ENCODE measurements at places on chromosomes 7 and 10. TPM values are rescaled to one million over a fixed set of nuclear protein-coding genes. Genes with fewer than 3 reads are reported as not detected.
A peak's percentile ranks its signal among the peaks of the same experiment; 100 is the strongest.

DNA sequence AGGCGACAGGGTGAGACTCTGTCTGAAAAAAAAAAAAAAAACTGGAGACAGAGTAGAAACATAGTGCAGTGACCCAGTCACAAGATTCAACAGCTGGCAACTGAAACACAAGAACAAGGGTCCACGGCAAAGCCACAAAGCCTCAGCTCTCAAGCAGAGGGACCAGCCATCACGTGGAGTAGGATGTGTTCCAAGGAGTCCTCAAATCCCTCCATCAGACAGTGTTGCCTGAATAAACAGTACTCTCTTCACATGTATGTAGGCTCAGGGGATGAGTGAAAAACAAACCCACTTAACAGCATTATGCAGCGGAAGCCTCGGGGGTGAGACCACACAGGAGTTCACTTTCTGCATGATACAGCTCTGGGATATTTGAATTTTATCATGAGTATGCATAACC lies 62.0 kb downstream of the SLIT1 start:
- H3K4me1 ChIP-seq = no peaks in the 10 kb centered on the region
- no peak overlapping the region for H3K4me3 ChIP-seq
- H3K27me3 ChIP-seq = peaks cover 66% of the 10 kb centered on the region
- H3K27ac ChIP-seq = no peak overlapping the region

- peaks cover 57% of the 10 kb centered on the region for H3K4me1 ChIP-seq
- H3K27me3 ChIP-seq = no peaks in the 10 kb centered on the region
- H3K27ac ChIP-seq = peak overlapping the region; percentile 38
- no peaks in the 10 kb centered on the region for H3K36me3 ChIP-seq
These were observed 48.7 kb downstream of the PDK4 start for GRCh38 chr7:95547361-95548348.

Gene FAM25G
- total RNA-seq = not detected

Gene MARVELD1
- total RNA-seq = 143 TPM

Gene TMEM273
- total RNA-seq = not detected

Gene OR9A2
- not detected for total RNA-seq
